Calu3 (cell line): ENCODE measurements at places on chromosomes 1 and 21. TPM values are rescaled to one million over a fixed set of nuclear protein-coding genes. Genes with fewer than 3 reads are reported as not detected.

Gene HAPLN2
- 0.27 TPM in 1 of 2 replicates, not detected in the other for total RNA-seq

DNA sequence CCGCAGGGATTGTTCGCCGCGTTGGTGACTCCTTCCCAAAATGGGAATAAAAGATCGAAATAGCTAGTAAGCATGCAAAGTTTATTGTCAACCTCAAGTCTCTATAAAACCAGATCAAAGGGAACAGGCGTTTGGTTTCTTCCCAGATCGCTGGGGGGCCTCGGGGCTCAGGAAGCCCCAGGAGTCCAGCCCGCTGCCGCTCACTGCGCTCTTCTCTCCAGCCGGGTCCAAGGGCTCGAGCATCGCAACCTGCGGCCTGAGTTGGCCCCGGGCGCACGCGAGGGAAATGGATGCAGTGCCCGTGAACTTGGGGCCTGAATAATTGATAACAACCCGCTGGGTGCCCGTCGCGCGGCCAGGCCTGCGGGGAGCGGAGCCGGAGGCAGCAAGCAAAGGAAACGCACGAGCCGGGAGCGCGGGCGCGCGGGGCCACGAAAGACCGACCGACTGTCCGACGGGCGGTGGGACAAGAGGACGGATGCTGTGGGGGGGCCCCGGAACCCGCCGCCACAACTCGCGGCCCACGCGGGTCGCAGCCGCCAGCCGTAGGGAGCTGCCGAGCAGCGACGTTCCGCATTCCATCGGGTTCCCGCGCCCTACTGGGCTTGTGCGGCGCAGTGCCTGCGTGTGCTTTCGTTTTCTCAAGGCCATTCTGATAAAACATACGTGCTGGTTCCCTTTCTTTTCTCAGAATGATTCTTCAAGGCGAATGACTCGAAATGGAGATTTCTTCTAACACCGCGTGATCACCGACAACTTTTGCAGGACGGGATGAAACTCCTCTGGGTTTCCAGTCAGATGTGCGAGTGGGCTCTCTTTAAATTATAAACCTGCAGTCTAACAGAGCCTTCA is 14.0 kb upstream of the ALX3 start:
- no peaks in the 10 kb centered on the region for H3K36me3 ChIP-seq
- peak overlapping the region; percentile 69 for H3K4me3 ChIP-seq
- peak; percentile 32 for DNase-seq
- H3K27me3 ChIP-seq = peaks cover 83% of the 10 kb centered on the region

DNA sequence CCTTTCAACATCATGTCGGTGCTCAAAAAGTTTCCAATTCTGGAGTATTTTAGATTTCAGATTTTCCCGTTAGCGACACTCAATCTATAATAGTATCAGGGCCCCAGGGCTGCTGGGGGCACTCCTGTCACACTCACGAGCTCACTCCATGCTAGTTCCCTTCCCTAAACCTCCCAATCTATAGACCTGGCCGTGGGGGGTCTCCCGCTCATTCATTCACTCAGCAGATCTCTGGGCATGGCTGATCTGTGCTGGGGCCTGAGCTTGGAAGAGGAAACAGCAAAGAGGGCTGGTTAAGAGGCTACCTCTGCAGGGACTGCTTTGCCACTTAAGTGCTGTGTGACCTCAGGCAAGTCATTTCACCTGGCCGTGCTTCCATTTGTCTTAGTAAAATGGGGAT is 46.8 kb upstream of the LAPTM5 start:
- DNase-seq = no peak
- no peaks in the 10 kb centered on the region for H3K36me3 ChIP-seq
- peaks cover 8% of the 10 kb centered on the region for H3K4me1 ChIP-seq

Gene CD101
- total RNA-seq = 0.31 and 0.76 TPM in 2 replicates

Gene PEA15
- 128 and 153 TPM in 2 replicates for total RNA-seq

DNA sequence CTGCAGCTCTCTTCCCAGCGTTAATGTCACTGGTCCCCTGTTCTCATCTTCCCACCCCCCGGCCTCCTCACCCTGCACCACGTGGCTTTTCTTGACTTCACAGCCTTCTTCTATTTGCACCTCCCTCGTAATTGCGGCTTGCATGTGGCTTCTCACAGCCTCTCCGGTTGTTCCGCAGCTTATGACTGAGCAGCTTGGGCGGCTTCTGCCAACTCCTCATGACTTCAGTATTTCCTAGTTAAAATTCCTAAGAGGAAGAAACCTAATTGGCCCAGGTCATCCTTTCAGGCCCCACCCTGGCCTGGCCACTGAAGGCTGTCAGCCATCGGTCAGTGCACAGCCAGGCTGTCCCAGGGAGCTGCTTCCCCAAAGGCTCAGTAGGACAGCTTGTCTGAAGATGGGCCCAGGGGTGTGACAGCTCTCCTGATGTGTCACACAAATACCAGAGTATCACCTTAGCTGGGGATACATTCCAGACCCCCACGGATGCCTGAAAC is 8.6 kb upstream of the RERE start:
- H3K4me3 ChIP-seq = no peak overlapping the region
- peaks cover 27% of the 10 kb centered on the region for H3K4me1 ChIP-seq
- H3K27ac ChIP-seq = no peak overlapping the region
- no peaks in the 10 kb centered on the region for H3K27me3 ChIP-seq
- DNase-seq = no peak

Gene CA6
- total RNA-seq = not detected in 2 replicates

DNA sequence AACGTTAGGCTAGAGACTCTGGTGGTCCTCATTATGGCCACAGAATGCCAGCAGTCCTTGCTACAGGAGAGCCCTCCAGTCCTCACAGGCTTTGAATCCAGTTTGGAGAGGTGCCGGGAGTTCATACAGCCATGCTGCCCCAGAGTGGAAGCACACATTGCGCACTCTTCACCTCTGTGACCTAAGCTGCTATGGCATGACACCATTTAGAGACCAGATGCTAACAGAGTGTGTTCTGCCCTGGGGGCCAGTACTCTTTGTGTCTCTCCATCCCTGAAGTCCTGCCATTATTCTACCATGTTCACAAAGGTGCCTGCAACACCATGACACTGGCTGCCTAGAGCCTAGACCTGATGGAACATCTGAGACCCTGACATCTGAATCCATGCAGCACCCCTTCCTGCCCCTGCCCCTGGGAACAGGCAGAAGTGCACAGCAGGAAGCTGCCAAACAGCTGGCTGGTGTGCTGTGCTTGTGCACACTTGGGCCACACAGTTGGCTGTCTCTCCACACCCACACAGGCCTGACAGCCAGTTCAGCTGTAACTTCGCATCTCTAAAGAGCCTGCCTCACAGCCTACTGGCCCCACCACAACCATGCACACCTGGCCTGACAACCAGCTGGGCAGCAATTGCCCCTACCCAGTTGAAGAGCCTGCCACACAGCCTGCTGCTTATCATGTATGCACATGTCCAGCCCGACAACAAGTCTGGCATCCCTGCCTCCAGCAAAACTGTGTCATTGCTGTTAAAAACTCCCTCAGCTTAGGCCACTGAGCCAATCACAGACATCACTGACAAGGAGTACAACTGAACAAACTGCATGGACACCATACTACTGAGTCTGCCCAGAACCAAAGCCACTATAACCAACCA is 49.1 kb downstream of the MCOLN2 start:
- no peak overlapping the region for H3K27ac ChIP-seq
- peaks cover 5% of the 10 kb centered on the region for H3K36me3 ChIP-seq
- H3K4me3 ChIP-seq = no peak overlapping the region

Gene TMPRSS2
- 13.1 and 15.6 TPM in 2 replicates for total RNA-seq

- no peak overlapping the region for H3K4me3 ChIP-seq
- no peaks in the 10 kb centered on the region for H3K4me1 ChIP-seq
- H3K27me3 ChIP-seq = no peaks in the 10 kb centered on the region
- no peak for DNase-seq
These were observed 222.0 kb downstream of the DENND1B start for GRCh38 chr1:197553281-197553680.

Gene GREM2
- total RNA-seq = not detected in 2 replicates

- no peak for DNase-seq
- peaks cover 17% of the 10 kb centered on the region for H3K27me3 ChIP-seq
- no peak overlapping the region for H3K4me3 ChIP-seq
- H3K4me1 ChIP-seq = no peaks in the 10 kb centered on the region
- H3K36me3 ChIP-seq = no peaks in the 10 kb centered on the region
These were observed 631.1 kb downstream of the MATN1 start for GRCh38 chr1:30092051-30092858.

Gene KIFAP3
- total RNA-seq = 16.2 and 16.5 TPM in 2 replicates
